ENCODE measurements at places on chromosomes 16 and 17.
A peak's percentile ranks its signal among the peaks of the same experiment; 100 is the strongest.

GRCh38 chr16:13680021-13680889 is 239.7 kb upstream of the ERCC4 start:
- DNase-seq = no peak

DNA sequence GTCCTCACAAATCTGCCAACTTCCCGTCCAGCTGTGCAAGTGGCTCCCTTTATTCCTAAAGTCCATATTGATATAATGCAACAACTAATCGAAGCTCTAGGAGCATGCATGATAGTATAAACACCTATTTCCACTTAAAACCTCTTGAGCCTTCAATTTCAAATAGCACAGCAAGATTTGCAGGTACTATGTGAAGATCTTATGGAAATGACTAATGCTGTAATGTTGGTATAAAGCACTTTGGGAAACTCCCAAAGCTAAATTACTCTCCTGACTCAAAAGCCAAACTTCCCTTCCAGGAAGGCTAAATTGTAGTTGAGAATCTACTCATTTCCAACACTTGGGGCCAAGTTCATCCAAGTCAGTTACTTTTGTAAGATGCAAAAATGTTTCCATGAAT is 287.6 kb upstream of the CDH11 start:
- DNase-seq = no peak

DNA sequence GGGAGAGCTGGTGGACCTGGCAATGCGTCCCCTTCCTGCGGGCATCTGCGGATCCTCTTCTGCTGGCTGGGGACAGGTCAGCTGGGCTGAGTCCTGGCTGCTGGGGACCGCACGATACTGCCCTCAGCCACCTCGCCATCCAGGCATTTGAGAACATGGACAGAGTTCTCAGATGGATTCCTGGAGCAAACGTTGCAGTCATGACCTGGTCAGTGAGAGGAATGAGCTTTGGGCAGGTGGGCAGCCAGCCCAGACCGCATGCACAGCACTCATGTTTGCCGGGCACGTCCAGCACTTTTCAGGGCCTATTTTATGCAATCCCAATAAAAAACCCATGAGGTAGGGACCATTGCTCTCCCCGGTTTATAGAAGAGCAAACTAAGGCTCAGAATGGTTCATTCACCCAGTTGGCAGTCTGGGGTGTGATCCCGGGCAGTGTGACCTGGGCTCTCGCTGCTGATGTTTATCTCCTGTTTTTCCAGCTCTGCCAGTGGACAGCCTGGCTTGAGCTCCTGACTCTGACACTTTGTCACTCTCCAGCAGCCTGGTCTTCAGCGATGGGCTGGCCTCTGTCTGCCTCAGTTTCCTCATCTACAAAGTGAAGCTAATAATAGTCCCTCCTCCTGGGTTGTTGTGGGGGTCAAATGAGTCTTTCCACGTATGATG is 294.7 kb downstream of the IRF8 start:
- no peak for DNase-seq

- peak; percentile 21 for DNase-seq
Observed at GRCh38 chr17:3004150-3004801, 59.1 kb downstream of the OR1D5 start.

- DNase-seq = no peak
Observed at GRCh38 chr16:47861999-47862398, 293.8 kb downstream of the ABCC12 start.

Measured in T-helper 22 cell (primary cell).